ENCODE measurements at places on chromosomes 4 and X.

DNA sequence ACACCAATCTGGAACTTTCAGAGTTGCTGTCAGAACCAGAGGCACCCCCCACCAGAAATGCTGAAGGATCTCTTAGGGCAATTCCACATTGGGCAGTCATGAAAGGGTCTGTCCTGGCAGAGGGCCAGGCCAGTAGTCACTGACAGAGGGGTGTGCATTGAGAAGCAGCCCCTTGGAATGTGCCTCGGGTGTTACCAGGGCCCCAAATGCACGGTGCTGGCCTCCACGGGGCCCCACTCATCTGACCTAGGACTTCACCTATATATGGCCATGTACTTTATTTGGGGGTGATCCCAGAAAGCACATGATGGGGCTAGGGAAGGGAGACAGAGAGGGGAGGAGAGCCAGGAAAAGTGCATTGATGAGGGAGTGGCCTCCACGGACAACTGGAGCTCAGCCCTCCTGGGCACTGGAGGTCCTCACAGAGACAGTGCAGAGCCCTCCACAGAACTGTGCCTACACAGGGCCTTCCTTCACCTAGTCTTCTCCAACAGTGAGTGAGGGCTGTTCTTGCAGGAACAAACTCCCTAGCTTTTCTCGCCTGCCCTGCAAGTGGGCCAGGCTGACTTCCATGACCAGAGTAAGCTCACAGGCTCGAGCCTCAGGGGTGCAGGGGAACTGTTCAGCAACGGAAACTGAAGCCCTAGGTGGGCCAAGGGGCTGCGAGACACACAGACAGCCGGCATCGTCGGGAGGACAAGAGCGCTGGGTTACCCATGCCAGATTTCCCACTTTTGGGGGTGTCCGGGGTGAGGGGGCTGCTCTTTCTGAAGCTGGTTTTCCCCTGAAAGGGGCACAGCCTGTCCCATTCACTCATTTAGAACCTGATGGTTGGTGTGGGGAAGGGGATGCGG, 136.2 kb downstream of the HMX1 start:
- no peak for DNase-seq

- peak; percentile 77 for DNase-seq
Measured at GRCh38 chr4:77193511-77194102, 36.6 kb downstream of the CCNG2 start.

- DNase-seq = no peak
Measured at GRCh38 chr4:4694296-4694772, 152.5 kb upstream of the STX18 start.

GRCh38 chr4:53717064-53717549, 125.8 kb upstream of the LNX1 start:
- DNase-seq = peak; percentile 48

DNA sequence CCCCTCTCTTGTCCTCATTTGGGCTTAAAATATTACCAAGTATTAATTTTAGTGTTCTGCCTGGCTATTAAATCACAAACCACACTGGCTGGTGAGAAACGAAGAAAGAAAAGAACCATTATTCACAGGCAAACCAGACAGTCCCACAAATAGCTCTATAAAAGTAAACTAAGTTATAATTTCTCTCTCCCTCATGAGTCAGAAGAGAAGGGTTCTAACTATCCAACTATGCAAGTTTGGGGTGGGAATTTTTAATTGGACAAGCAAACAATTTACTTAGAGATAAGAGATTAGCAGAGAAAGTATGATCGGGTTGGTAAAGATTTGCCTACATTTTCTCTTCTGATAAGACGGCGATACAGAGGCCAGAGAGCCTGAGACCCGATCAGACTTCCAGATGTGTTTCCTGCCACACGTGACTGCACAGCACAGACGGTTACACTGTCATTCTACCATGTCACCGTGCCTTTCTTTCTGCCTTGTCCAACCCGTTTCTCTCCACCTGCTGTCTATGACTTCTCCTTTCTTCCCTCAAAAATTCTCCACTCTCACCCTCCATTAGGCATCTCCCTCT, 52.3 kb downstream of the MEPE start:
- DNase-seq = no peak

- DNase-seq = no peak
Measured at GRCh38 chrX:136163689-136164088, 16.4 kb downstream of the FHL1 start.

Measured in inflammatory macrophage treated with lipopolysaccharide for 4 hours (primary cell).